ENCODE measurements at places on chromosomes 11 and 22. TPM values are rescaled to one million over a fixed set of nuclear protein-coding genes. Genes with fewer than 3 reads are reported as not detected.

MS4A8 gene
- total RNA-seq = not detected

PKNOX2 gene
- 1.6 TPM for total RNA-seq

PNPLA3 gene
- 11.1 TPM for total RNA-seq

PGA3 gene
- not detected for total RNA-seq

PDGFD gene
- 9.9 TPM for total RNA-seq

HBB gene
- not detected for total RNA-seq

MMP13 gene
- not detected for total RNA-seq

APOA4 gene
- not detected for total RNA-seq

All from SK-MEL-5 (cell line).